Aorta (tissue), 5 donors: ENCODE measurements at places on chromosomes 11 and 22.

GRCh38 chr11:29432719-29433325 lies 584.0 kb downstream of the KCNA4 start:
- DNase-seq: no peak

GRCh38 chr11:44614281-44614775 lies 48.9 kb downstream of the CD82 start:
- DNase-seq: peak; percentile 20

GRCh38 chr22:23163665-23164064 lies 16.6 kb upstream of the BCR start:
- DNase-seq: no peak

GRCh38 chr22:23836692-23837495 lies 1.9 kb downstream of the DERL3 start:
- DNase-seq: peak; percentile 36

GRCh38 chr22:23509571-23510302 lies 70.4 kb downstream of the IGLL1 start:
- DNase-seq: no peak

GRCh38 chr22:44131989-44132685 lies 48.6 kb upstream of the PARVG start:
- DNase-seq: peak; percentile 45

GRCh38 chr22:37549704-37550059 lies 10.6 kb upstream of the CDC42EP1 start:
- DNase-seq: peak; percentile 91

GRCh38 chr11:123469089-123469488 lies 39.0 kb downstream of the GRAMD1B start:
- no peak for DNase-seq

GRCh38 chr22:50179937-50180726 lies 5.6 kb upstream of the TRABD start:
- DNase-seq: no peak

DNA sequence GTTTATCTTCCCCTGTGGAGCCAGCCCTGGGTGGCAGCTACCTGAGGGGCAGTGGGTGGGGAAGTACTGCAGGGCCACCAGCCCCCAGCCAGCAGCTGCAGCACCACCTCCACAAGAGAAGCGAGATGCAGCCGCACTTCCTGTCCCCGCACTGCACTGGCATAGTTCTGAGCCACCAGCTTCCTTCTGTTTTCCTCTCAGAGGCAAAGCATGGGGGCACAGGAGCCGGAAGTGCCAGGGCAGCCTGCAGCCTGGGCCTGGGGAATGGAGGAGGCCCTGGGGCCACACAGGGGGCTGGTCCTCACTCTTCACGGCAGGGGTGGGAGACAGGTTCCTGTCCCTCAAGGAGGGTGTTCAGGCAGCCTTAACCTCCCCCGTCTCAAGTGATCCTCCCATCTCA lies 11.9 kb upstream of the SH3BP1 start:
- no peak for DNase-seq
